SJSA1 (cell line): ENCODE measurements at places on chromosomes 3 and 15.

GRCh38 chr3:16402451-16402850, 111.0 kb downstream of the RFTN1 start:
- no peak for DNase-seq

DNA sequence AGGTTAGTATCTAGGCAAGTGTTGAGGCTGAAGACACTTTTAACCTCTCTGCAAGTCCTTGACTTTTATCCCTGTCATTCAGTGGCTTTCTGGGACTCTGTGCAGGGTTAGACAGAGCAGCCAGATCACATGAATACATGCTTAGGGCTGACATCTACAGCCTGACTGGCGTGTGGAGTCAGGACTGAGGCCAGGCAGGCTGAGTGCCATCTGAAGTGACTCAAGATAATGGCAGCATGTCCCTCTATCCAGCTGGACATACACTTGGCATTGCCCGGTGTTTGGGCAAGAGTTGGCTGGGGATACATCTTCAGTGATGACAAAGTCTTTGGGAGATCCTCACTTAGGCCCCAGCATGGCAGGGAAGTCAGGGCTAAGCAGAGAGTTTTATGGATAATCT, 22.4 kb downstream of the DUOX2 start:
- no peak for DNase-seq

DNA sequence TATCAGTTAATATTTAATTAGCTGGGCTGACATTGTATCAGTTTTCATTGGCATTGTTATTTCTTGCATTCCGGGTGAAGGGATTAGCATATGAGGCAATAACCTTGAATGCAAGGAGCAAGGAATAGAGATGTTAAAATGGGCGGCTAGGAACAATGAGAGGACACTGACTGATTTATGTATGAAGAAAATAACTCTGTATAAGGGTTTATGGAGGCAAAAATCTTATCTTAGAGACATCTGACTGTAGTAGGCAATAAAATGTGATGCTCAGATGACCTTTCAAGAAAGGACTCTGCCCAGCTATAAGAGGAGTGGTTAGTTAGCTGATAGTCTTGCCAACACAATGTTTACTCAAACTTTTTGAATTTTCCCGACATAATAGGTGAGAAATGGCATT, 158.3 kb downstream of the EFHB start:
- DNase-seq, result no peak

DNA sequence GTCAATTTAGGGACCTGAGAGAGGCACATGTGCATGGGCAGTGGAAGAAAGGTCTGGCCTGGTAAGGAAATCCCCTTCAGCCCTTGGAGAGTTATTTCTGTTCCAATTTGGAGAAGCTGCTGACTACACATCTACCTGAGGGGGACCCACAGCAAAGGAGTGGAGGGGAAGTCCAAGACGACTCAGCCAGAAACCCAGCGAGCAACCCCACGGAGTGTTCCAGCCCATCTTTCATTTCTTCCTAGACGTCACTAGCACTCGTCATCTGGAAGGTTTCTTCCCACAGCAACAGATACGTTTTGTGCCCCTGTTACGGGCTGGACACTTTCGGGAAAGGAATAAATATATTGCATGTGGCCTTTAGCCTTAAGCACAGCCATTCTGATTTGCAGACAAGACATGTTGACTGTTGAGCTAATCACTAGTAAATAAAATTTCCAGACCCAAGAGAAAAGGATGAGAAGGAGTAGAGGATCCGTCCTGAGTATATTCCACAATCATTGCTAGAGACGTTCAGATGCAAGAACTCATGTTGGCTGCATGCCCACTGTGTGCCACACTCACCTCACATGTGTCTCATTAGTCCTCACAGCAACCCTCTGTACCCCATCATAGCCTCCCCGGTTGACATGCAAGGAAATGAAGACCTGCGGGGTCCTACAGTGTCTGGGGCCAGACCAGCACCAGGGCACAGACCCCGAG, 7.8 kb upstream of the FAM174B start:
- DNase-seq, result no peak

DNA sequence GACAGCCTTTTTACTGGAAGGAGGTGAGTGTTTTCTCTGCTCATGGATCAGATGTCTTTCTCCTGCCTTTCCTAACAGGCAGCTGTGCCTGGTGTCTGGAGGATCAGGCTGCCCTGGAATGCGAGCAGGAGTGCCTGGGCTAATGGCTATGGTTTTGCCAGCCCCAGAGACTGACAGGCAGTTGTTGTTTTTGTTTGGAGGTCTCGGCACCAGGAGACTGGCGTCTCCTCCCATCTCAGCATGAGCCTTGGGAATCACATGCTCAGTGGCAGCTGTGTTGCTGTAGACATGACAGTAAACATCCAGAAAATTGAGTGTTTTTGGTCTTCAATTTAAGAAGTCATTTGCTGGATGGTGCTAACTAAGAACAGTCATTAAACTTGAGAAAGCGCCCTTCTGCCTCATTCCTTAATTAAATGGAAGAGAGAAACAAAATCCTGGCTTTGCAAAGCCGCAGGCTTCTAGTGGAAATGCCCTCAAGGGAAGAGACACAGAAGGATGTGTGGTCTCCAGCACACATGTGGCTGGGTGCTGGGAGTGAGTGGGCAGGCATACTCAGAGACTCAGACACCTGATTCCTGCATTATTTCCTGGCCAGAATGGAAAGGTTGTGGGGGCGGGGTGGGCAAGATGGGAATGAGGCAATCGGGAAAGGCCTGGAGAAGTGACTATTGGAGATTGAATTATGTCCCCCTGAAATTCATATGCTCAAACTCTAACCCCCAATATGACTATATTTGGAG, 97.0 kb upstream of the NMNAT3 start:
- DNase-seq, result peak; percentile 47

- no peak for DNase-seq
These were observed 130.6 kb downstream of the SMAD6 start for GRCh38 chr15:66832664-66833063.

GRCh38 chr15:89203705-89204273, 17.6 kb downstream of the RLBP1 start:
- DNase-seq, result no peak

DNA sequence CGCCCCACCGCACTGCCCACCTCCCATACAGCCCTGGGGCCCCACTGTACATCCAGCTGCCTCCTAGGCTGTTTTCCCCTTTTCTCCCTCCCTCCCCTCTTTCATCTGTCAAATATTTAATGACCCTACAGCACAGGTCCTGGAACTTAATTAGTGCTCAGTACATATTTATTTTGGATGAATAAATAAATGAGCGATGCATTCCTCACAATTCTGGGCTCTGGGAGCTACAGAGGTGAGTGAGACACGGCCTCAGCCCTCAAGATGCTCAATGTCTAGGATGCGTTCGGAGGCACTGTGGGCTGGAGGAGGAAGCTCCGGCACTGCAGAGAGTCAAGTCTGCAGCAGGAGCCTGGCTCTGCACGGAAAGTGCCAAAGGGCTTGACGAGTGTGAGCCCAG, 175.0 kb downstream of the FAM43A start:
- DNase-seq, result no peak

DNA sequence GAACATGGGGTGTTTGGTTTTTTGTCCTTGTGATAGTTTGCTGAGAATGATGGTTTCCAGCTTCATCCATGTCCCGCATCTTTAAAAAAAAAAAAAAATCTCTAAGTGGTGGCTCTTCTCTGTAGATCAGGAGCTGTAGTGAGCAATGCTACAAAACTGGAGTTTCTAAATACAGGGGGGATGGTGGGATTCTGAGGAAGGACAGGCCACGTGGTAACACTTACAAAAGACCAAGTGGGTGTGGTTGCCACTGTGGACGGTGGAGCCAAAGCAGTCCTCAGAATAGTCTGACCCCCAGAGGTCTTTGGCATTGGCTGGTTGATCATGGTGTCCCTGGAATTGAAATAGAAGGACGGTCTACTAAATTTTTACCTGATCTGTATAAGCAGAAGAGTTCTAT, 7.7 kb downstream of the CCRL2 start:
- no peak for DNase-seq

DNA sequence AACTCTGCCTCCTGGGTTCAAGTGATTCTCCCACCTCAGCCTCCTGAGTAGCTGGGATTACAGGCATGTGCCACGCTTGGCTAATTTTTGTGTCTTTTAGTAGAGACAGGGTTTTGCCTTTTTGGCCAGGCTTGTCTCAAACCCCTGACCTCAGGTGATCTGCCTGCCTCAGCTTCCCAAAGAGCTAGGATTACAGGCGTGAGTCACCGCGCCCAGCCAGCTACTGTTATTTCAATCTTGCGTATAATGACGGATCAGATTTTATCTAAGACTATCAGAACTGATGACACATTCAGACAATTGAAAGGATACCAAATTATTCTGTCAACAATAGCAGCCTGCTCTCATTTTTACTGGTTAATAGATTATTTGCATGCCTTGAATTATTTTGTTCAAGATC, 612.2 kb downstream of the ZIC1 start:
- DNase-seq, result no peak

GRCh38 chr3:81735334-81735733, 26.1 kb downstream of the GBE1 start:
- no peak for DNase-seq

DNA sequence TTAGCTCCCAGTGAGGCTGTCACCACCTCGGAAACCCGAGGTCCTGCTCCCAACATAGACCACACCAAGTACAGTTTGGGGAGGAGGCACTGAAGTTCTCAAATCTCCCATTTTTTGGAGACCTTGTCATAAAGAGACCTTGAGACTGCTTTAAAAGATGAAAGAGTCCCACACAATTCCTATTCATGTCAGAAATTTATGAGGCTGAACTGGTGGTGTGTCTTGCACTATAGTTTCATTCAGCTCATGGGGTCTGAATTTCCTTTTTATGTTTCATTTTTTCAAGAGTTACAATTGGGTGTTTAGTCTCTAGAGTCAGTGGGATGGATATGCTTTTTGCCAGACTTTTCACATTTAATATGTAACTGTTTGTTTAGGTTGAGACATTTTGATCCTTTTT, 318.1 kb upstream of the LRRFIP2 start:
- DNase-seq, result peak; percentile 4

- DNase-seq, result no peak
These were observed 123.3 kb downstream of the GABRG3 start for GRCh38 chr15:27094235-27094634.

DNA sequence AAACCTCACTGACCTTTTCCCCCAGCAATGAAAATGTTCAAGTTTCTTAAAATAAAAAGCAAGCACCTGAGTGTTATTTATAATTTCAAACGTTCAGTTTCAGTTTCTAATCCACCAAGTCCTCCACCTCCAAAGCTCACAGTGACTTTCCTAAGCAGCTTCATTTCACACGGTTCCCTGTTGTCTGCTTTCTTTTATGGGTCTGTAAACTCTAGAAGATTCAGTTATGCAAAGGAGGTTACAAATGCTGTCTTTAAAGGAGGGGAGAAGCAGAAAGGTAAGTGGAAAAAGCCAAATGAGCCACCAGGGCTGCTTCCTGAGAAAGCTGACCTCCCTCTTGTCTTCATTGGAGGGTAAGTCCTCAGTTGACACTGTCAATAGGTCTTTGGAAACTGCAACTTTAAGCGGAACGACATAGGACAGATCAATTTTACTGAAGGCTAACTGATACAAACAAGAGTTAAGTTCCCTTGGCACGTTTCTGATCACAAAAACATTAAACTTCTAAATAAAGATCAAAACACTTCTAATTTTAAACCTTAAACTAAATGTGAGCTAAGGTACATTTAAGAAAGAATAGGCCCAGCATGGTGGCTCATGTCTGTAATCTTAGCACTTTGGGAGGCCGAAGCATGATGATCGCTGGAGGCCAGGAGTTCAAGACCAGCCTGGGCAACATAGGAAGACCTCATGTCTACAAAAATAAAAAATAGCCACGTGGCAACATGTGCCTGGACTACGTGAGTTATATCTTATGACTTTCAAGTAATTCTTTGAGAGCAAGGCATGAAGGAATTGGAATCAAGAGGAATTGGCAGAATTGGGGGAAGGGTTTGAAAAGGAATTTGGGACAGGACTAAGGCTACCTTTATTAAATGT, 151.9 kb upstream of the UBE2E1 start:
- no peak for DNase-seq

- DNase-seq, result no peak
These were observed 18.1 kb downstream of the CRABP1 start for GRCh38 chr15:78358102-78358870.

DNA sequence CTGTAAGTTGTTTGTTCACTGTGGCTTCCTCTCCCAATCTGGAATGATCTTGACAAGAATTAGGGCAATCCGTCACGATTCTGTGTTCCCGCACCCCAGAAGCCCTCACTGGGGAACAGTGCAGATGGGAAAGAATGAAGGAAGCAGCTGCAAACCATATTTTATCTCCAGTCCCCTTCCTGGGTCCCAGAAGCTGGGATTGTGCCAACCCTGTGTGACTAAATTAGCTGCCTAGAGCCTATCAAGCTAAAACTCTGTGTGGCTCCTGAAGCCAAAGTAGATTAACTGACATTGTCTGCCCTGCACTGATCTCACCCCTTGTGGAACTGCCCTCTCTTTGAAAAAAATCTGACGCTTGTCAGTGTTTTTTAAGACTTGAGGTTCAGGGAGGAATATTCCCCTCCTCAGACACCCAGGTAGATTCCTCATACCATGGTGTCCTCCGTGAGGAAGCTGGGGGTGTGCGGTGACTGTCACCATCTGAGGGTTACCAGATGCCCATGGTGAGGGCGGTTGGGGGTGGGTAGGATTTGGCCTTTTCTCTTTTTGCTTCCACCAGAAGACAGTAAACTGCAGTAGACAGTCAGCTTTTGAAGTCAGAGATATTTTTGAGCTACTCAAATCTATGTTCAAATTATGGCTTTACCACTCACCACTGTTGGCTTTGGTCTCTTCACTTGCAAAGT, 358.3 kb upstream of the TPM1 start:
- no peak for DNase-seq

DNA sequence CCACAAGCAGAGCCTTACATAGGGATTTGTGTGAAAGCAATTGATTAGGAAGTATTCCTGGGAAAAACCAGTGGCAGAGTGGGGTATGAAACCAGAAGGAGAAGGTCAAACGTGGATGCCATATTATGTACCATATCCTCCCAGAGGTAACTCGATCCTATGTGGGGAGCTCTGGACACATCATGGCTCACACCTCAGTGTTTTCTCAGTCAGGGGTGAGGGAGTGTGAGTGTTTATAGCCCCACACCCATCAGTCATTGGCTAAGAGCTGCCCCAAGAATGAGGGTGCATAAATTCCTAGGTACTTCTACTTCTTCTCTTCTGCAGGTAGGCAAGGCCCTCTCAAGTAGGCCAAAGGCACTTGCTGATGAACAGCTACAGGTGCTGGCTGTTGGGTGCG, 28.2 kb upstream of the PDZRN3 start:
- no peak for DNase-seq

DNA sequence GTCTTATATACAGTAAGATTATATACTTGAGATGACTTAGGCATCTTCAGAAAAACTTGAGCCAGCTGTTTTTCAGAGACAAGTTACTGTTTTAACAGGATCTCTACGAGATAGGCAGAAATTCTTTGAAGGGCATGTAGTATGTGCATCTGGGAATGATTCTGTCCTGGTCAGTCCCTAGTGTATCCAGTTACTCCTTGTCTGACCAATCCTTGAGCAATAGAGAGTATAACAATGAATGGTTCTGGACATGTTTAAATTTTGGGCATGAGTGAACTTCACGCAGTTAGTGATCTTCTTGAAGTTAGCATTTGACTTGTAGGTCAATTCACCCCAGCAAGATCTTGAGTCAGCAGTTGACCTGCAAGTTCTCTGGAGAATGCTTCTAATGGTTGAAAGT, 24.7 kb upstream of the HHLA2 start:
- no peak for DNase-seq
